Naive thymus-derived CD8-positive, alpha-beta T cell (primary cell): ENCODE measurements at places on chromosomes 5 and 9. TPM values are rescaled to one million over a fixed set of nuclear protein-coding genes. Genes with fewer than 3 reads are reported as not detected.
A peak's percentile ranks its signal among the peaks of the same experiment; 100 is the strongest.

DNA sequence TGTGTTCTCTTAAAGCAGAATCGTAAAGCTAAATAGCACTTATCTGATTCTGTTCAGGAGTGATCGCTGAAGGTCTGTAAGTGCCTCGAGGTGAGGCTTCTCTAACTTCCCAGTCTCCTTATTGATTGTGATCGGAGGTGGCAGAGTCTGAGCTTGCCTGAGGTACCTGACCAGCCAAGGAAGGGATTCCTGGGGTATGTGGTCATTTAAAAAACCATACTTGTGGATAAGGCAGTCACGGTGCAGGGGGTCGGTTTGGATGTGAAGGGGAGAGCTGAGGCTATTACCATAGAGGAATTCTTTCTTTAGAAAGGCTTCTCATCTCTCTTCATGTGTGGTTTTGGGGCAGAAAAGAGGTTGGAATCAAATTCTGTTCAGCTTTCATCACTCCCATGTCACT is 193.7 kb downstream of the TLE4 start:
- DNase-seq: no peak

GRCh38 chr5:124395287-124395686 is 351.2 kb downstream of the ZNF608 start:
- no peak for DNase-seq

- peak; percentile 86 for DNase-seq
These were observed 33.7 kb downstream of the USP20 start for GRCh38 chr9:129868872-129869486.

- no peak for DNase-seq
These were observed 51.2 kb downstream of the ADAMTS19 start for GRCh38 chr5:129511291-129511690.

DNA sequence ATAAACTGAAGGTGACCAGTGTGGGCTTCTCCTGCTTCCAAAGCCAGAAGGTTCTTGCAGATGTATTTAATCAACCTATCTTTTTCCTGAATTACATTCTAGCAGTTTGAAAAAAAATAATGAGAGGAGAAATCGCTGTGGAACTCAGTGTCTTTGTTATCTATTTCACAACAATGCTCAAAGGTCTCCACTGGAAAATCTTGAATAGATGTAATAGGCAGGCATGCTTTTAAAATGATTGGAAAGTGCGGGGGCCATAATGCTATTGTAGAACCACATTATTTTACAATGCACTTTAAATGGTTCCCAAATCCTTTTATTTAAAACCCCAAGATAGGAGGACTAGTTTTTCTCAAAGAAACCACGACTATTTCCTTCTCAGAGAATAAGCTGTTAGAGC is 23.3 kb downstream of the ENC1 start:
- no peak for DNase-seq

DNA sequence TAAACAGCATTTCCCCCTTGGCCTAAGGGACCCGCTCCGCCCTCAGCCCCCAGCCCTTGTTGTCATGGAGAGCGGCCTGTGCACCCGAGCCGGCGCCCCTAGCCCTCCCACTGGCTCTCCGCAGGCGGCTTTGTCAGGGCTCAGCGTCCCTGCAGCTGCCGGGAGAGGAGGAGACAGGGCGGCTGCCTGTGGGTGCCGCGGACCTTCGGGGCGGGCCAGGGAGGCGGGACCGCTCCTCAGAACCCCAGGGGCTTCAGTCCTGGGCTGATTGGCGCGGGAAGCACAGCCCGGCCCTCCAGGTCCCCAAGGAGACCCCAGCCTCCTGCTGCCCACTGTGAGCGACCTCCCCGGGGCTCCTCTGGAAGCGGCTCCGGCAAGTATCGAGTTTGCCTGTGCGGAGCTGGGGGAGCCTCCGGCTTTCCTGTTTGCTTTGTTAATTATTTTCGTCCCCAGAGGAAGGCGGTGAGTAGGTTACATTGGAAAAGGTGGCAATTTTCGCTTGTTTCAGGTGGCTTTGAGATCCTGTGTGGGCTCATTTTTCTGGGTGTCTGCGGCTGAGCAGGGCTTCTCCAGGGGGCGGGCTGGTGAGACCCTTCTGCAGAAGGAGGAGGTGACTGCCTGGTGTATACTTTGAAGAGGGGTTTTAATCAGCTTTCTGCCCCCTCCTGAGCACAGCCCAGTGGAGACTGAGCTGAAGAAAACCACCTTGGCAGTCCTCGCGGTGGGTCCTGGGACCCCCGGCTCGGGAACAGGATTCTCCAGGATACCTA is at the start of gene FGD3:
Gene FGD3, plus strand, starts transcription at position 256 of the 770 bp plus-strand sequence. CDS start 28,734 bp downstream, outside the sequence.
- DNase-seq: peak; percentile 44

DNA sequence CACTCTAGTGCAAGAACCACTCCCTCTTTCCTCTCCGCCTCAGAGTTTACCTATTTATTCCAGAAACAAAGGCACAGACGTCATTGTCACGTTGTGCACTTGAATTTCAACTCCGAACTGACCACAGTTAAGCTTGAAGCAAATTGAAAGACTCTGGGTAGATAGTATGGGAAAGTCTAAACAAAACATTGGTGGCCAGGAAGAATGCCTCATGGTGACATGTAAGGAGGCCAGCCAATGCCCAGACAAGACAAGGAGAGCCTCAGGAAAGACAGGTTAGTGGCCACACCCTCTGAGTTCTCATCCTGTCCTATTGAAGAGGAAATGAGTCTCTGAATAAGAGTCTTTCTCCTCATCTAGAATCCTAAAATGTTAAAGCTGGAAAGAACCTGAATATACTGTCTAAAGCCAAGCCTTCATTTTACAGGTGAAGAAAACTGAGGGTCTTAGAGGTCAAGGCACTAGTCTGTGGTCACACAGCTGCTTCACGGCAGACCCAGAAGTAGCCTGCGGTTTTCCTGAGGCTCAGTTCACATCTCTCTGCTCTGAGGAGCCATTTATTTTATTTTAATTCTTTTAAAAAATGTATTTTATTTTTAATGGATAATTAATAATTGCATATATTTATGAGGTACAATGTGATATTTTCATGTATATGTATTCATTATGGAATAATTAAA is 30.2 kb downstream of the ZFAND5 start:
- DNase-seq: no peak

GRCh38 chr9:91771027-91771426 is 179.0 kb downstream of the ROR2 start:
- DNase-seq: no peak

DNA sequence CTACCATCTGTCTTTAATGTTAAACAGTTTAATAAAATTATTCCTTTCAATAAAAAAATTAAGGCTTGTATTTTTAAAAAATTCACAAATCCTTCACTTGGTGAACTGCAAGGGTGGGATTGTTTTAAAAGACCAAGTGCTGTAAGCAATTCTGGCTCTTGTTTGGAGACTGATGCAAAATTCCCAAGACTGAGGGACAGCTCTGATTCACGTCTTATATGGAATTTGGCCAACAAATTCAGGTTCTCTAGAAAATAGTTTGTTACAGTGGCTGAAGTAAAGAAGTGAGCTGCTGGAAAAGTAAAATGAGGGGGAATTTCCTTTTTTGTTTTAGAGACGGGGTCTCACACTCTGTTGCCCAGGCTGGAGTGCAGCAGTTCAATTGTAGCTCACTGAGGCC is 58.3 kb downstream of the PRELID2 start:
- DNase-seq: no peak

- no peak for DNase-seq
These were observed 47.6 kb downstream of the ZDHHC21 start for GRCh38 chr9:14645648-14646047.

- DNase-seq: no peak
These were observed at the start of gene SGCD for GRCh38 chr5:156326718-156327259. Gene SGCD, plus strand, starts transcription at chr5:156327164.

GRCh38 chr9:88220652-88221051 is 82.4 kb upstream of the SPATA31C2 start:
- DNase-seq: no peak

- no peak for DNase-seq
These were observed 89.6 kb downstream of the MUSK start for GRCh38 chr9:110758201-110758600.

GRCh38 chr9:124613849-124614248 is 106.7 kb upstream of the NR5A1 start:
- no peak for DNase-seq

DNA sequence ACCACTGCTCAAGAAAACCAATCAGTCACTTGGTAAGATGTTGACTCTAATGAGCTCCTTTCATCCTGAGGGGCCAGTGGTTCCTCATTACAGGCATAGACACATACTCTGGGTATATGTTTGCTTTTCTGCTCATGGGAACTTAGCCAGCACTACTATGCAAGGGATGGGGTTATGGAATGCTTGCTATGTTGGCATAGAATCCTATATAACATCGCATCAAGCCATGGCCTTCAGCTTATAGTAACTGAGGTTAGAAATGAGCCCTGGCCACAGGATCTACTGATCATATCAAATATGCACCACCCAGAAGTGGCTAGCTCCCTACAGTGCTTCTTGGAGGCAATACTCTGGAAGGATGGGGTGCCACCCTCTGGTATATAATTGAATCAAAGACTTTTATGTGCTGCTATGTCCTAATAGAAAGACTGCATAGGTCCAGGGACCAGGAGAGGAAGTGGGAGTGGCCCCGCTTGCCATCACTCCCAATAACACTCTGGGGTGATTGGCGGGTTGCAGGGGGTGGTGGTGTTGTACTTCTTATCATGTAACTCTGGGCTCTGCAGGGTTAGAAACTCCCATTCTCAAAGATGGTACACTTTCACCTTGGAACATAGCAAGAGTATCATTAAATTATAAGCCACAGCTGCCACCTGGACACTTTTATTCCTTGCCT is 70.3 kb downstream of the ZNF366 start:
- no peak for DNase-seq

DNA sequence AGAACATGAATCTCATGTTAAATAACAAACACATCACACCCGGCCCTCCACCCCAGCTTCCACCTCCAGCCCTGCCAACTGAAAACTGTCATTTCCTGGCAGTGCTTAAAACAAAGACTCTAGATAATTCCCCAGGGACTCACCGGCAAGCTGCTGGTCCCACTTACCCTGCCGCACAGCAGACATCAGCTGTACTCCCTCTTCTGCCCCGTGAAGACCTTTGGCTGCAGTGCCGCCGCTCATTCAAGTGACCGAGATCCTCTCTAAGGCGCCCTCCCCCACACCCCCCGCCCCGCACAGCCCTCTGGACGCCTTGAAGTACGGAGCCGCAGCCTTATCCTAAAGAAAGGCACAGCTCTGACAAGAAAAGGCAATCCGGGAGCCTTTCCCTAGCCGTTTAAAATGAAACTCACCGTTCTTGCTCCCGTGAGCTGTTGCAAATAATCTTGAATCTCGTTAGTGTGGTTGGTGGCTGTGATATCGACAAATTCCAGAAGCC is 434 bp downstream of the GLRX start:
- DNase-seq: no peak

DNA sequence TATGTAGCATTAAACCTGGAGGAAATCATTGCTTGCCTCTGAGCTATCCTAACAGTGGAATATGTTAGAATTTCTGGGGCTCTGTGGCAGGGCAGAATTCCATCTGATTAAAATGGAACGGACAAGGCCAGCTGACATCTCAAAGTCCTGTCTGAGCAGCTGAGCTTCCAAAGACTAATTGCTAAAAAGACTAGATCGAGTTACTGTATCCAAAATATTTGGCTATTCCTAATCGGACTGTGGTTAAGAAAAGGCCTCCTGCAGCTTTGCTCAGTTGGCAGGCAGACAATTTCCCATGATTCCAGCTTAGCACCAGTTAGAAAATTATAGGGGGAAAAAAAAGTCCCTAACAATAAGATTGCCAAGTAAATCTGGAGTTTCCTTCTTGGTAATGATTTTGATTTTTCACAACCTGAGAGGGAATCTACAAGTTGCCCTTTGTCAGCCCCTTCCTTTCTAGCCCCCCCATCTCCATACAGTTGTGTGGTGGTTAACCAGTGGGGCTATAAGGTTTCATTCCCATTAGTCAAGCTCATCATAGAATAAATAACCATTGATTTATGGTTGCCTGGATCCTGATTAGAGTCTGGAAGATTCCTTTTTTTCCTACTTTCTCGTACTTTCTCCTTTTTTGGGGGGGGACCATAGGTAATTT is 26.4 kb downstream of the PTGR1 start:
- no peak for DNase-seq

DNA sequence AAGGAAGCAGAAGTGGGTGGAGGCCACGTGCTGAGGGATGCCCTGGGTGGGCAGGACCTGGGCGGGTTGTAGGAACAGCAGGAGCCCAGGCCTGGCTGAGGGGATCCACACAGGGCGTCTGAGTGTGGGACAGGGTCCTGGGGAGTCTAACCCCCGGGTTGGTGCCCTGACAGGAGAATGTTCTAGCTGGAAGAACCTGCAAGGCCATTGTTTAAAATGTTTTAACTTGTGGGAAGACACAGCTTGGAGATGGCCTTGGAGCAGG is 33.9 kb upstream of the SUSD3 start:
- no peak for DNase-seq

DNA sequence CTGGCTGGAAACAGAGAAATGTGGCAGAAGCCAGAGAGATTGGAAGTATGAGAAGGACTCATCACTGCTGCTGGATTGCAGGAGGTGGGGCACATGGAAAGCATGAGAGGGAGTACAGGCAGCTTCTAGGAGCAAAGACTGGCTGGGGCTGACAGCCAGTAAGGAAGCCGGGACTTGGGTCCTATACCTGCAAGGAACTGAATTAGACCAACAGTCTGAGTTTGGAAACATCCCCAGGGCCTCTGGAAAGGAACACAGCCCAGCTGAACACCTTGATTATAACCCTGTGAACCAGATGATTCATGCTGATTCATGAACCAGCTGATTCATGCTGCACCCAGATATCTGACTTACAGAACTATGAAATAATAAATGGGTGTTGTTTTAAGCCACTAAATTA is 93.4 kb downstream of the OSTF1 start:
- DNase-seq: no peak

- DNase-seq: no peak
These were observed 3.4 kb upstream of the GCNT4 start for GRCh38 chr5:75055727-75056144.

DNA sequence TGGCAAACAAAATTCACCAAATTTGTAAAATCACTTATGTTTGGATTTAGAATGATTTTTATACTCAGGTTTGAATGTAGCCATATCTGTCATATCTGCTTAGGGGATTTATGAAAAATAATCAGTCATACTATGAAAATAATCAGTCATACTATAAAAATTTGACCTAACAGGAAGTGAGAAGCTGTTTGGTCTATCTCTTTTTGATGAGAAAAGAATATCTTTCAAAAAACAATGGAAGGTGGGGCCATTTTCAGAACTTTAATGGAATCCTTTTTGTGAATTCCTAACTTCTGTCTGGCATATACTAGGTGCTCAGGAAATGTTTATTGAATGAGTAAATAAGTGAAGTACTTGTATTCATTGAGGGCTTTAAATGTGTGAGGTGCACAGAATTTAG is 70.1 kb downstream of the CWC27 start:
- no peak for DNase-seq

The LCN15 gene
- total RNA-seq: not detected

The RICTOR gene
- 102 TPM for total RNA-seq

The PCDHGA8 gene
- 0.16 TPM for total RNA-seq

The PFN3 gene
- not detected for total RNA-seq

The NMUR2 gene
- total RNA-seq: not detected

The FBXO10 gene
- 1.7 TPM for total RNA-seq

The NUTM2F gene
- total RNA-seq: not detected

The MSH3 gene
- total RNA-seq: 15.5 TPM

The PRDM12 gene
- total RNA-seq: 0.13 TPM

The GPSM1 gene
- total RNA-seq: 10.0 TPM

The FRMD3 gene
- 0.52 TPM for total RNA-seq

The SHOC1 gene
- total RNA-seq: not detected

The PDE6A gene
- total RNA-seq: not detected
